ENCODE measurements at places on chromosomes 12 and 14.

DNA sequence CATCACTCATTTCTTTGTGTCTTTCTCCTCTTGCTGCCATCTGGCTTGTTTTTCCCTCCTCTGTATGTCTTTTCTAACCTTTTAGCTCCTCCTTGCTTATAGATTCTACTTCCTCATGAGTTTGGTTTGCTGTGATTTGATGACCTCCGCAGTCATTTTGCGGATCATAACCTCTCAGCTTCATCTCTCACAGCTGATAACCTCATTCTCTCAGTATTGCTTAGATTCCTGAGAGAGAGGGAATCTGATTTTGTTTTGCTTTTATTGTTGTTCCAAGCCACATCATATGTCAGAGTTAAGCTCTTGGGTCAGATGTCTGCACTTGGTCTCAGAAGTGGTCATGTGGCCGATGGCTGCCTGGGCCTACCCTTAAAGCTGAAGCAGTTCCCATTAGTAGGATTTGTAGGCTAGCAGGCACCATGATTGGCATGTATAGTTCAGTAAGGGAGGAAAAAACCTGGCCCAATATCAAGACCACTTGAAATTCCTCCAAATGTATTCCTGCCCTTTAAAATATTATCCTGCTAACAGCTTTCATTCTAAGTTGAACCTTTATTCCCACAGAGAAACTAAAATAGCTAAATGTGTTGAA is 13.5 kb downstream of the ZNF664 start:
- no peak for DNase-seq

DNA sequence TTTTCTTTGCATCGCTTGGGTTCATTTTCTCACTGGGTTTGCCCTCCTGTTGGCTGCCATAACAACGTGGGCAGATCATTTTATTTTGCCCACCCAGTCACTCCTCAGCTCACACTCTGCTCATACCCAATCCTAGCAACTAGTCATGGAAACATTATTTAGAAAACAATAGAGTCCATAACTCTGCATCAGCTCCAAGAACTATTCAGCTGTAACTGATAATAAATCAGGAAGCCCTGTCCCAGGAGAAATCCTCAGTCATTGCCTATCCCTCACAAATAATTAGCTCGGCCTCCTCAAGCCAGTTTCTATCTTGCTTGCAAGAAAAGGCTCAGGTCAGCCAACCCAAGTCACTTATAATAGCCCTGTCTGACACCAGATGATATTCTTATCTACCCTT is 43.2 kb downstream of the RTN1 start:
- DNase-seq, result no peak

- no peak for DNase-seq
Observed at GRCh38 chr12:70660620-70661219, 23.5 kb upstream of the PTPRB start.

- DNase-seq, result no peak
Observed at GRCh38 chr14:70827347-70827746, 18.0 kb upstream of the MAP3K9 start.

DNA sequence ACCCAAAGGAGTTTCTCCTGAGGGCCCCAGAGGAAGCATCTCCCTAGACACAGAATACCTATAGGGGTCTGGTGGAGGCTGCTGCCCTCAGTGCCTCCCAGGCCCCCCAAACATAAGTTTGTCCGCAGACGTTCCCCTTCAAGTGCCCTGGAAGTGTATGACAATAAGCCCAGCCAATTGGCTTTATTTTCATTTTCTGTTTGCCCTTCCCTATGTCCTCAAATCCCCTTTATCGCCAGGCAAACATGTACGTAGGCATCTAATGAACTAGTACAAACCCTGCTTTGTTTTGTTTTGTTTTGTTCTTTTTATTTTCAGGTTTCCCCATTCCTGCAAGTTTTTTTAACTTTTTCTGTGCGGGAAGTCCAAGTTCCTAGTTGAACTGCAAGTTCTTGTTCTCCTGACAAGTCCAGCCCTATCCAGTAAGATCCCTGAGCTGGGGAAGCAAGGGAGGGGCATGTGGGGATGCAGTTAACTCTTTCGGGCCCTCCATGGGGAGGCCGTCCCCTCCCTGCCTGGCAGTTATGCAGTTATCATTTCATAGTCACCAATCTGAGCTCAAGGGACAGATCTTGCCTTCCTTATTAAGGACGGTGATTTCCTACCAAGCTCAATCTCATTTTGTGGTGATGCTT is 141.9 kb downstream of the KCNA5 start:
- no peak for DNase-seq

DNA sequence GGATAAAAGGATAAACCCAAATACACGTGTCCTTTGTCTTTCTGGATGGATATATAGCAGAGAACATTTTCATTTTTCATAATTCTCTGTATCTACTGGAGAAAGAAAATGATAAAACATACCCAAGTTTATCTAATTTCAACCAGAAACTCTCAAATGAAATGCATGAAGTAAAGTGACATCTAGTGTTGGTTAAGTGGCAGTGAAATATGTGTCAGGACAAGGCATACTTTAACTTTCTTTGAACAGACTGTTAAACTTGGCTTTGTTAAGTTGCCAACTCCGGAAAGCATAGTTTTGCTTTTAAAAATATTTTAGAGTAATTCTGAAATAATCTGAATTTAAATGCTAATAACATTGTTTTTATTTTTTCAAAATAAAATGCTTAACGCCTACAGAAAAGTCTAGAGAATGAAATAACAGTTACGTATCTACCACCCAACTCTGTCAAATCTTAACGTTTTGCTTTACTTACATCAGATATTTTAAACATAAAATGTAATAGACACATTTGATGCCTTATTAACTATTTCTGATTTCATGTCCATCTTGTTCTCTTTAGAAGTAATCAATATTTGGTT is 25.2 kb upstream of the NTN4 start:
- peak; percentile 44 for DNase-seq

- no peak for DNase-seq
Observed at GRCh38 chr14:50001151-50001998, 108.5 kb downstream of the ARF6 start.

- no peak for DNase-seq
Observed at GRCh38 chr12:91126516-91126915, 15.2 kb upstream of the LUM start.

- DNase-seq, result no peak
Observed at GRCh38 chr12:130988751-130989150, 35.0 kb downstream of the ADGRD1 start.

- DNase-seq, result no peak
Observed at GRCh38 chr14:54621686-54622085, 54.8 kb downstream of the SAMD4A start.

DNA sequence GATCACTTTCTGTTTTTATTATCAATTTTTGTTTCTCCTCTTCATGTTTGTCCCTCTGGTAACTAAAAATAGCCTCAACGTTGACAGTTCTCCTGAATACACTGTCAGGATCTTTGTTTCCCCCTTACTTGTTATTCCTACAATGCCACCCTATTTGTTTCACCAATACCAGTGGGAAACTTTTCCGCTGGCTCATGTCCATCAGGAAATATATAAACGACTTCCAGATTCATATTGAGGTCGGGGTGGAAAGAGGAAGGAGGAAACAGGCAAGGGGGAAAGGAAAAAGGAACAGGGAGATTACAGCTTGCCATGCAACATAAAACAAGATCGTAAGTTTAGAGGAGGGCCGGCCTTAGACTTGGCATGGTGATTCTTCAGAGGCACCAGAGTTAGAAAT is 61.7 kb downstream of the BTBD7 start:
- no peak for DNase-seq
